ENCODE measurements at places on chromosomes 7 and 10.

- DNase-seq: no peak
These were observed 27.2 kb downstream of the ATE1 start for GRCh38 chr10:121900443-121901174.

DNA sequence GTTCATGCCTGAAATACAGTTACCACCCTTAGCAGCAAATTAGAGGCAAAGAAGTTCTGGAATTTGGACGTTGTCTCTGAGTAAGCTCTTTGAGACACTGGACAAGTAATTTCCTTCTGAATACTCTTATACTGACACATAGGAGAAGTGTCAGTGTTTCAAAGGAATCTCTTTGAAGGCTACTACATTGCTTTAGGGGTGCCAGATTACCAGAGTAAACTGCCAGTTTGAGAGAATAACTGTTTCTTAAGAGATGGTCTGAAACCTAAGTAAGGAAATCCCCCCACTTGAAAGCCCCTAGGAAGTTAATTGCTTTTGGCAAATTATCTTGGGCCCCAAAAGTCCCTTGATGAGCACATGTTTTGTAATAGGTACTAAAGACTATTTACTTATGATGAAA lies 3.4 kb downstream of the FAS start:
- no peak for DNase-seq

GRCh38 chr7:21253740-21254687 lies 173.9 kb upstream of the SP4 start:
- DNase-seq: no peak

- DNase-seq: no peak
These were observed 231.0 kb downstream of the CSTF2T start for GRCh38 chr10:51468424-51468823.

GRCh38 chr10:64601298-64601697 lies 1080.1 kb downstream of the REEP3 start:
- no peak for DNase-seq

- DNase-seq: no peak
These were observed 740 bp downstream of the HTR7 start for GRCh38 chr10:90856964-90857634.

DNA sequence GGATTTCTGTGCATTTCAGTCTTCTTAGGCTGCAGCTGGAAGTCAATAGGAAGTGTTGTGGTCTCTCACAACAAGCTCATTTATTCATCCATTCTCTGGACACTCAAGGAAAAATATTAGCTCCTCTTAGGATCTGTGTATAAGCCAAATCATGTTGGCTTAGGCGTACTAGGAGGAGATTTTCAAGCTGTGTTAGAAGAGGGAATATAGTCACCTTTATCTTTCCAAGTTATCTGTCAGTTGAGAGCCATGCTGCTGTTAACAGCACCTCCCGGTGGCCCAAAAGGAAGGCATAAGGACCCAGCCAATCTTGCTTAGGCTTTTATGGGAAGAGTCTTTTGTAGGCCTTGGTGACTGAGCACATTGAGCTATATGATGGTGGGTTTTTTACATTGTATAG lies 220.0 kb downstream of the LRMDA start:
- DNase-seq: no peak

DNA sequence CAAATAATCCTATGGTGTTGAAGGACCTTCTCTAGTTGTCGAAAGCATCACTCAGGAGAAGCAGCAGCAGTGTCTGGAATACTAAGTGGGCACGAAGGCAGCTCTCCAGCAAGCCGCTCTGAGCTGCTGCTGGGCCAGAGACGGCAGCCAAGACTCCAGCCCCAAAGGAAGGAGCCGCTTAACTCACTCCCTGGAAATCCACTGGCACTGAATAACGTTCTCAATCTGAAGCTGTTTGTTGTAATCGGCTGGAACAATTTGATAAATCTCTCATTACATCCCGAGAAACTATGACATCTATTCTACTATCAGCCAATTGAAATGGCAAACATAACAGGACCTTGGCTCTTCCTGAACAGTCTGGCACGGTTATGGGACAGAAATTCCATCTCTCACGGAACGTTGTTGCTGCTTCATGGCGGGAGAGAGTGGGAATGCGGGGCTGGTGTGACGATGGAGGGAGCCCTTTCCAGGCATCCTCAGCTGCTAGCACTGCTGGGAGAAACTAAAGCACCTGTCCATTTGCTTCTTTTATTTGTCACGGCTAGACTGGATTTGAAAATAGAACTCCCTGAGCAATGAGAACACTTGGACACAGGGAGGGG lies 331.5 kb upstream of the RNF32 start:
- no peak for DNase-seq

Measured in stimulated activated CD8-positive, alpha-beta memory T cell treated with anti-CD3 and anti-CD28 coated beads, Interleukin-2, amount 100 ng/mL, for 1 hour (primary cell).